Cardiac septum (tissue), 1 donor: ENCODE measurements at places on chromosomes 5 and 9. TPM values are rescaled to one million over a fixed set of nuclear protein-coding genes. Genes with fewer than 3 reads are reported as not detected.

Gene SPATA24
- 12.4 TPM for total RNA-seq

Gene AIF1L
- total RNA-seq, result 11.0 TPM

Gene NDUFA8
- total RNA-seq, result 230 TPM

Gene TBC1D2
- total RNA-seq, result 2.0 TPM

Gene PCDHA8
- not detected for total RNA-seq

Gene IFNA2
- not detected for total RNA-seq

Gene PNPLA7
- total RNA-seq, result 8.1 TPM

Gene RNF183
- total RNA-seq, result not detected

Gene PAEP
- total RNA-seq, result not detected

Gene CRHBP
- 3.1 TPM for total RNA-seq

Gene ANKRD18B
- total RNA-seq, result 2.0 TPM

Gene SLC25A2
- total RNA-seq, result not detected

Gene RIOK2
- total RNA-seq, result 19.2 TPM

Gene SH3RF2
- 231 TPM for total RNA-seq

Gene FCHO2
- total RNA-seq, result 15.5 TPM

Gene LCN2
- 2.0 TPM for total RNA-seq

Gene PTBP3
- 20.8 TPM for total RNA-seq

Gene ECSCR
- total RNA-seq, result 20.1 TPM

Gene PCDHGA6
- 11.5 TPM for total RNA-seq

Gene GNA14
- total RNA-seq, result 2.7 TPM

Gene MARCOL
- not detected for total RNA-seq

Gene MAMDC4
- 11.0 TPM for total RNA-seq

Gene SOHLH1
- not detected for total RNA-seq

Gene TRAPPC13
- total RNA-seq, result 18.9 TPM

Gene TMEM215
- not detected for total RNA-seq

Gene FBXW11
- total RNA-seq, result 94.4 TPM

Gene IL13
- not detected for total RNA-seq

Gene BHMT
- total RNA-seq, result not detected

Gene BNC2
- 6.6 TPM for total RNA-seq

Gene PCDH12
- 4.9 TPM for total RNA-seq

Gene SOWAHA
- total RNA-seq, result 0.08 TPM

Gene ABCA2
- 41.5 TPM for total RNA-seq

Gene IL3
- not detected for total RNA-seq

Gene LHX3
- not detected for total RNA-seq

Gene ENTREP1
- 25.1 TPM for total RNA-seq

Gene CDO1
- 3.6 TPM for total RNA-seq

Gene PURA
- total RNA-seq, result 30.7 TPM

Gene MAP3K1
- total RNA-seq, result 6.8 TPM

Gene BTNL8
- 0.43 TPM for total RNA-seq

Gene PRLR
- total RNA-seq, result 0.30 TPM

Gene PCDHA3
- total RNA-seq, result 0.11 TPM

Gene SLC6A18
- total RNA-seq, result not detected

Gene PCA3
- total RNA-seq, result not detected

Gene NUTM2G
- not detected for total RNA-seq

Gene ENC1
- 6.6 TPM for total RNA-seq

Gene C8G
- 3.4 TPM for total RNA-seq

Gene TLR4
- total RNA-seq, result 7.5 TPM

Gene SCGB3A2
- not detected for total RNA-seq

Gene LCN9
- total RNA-seq, result not detected

Gene CDH9
- total RNA-seq, result not detected
